ENCODE measurements at places on chromosomes 16 and 17.
A peak's percentile ranks its signal among the peaks of the same experiment; 100 is the strongest.

DNA sequence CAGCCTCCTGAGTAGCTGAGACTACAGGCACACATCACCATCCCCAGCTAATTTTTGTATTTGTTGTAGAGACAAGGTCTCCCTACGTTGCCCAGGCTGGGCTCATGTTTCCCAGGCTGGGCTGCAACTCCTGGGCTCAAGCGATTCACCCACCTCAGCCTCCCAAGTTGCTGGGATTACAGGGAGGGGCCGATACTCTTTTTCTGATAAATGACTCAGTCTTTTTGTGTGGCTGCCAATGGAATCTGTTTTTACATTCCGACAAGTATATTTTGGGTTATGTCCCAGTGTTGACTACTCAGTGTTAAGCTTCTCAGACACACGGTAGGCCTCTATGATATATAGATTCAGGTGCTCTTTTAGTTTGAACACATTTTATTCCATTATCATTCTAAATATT is 58.1 kb downstream of the SLFN11 start:
- no peak for DNase-seq

DNA sequence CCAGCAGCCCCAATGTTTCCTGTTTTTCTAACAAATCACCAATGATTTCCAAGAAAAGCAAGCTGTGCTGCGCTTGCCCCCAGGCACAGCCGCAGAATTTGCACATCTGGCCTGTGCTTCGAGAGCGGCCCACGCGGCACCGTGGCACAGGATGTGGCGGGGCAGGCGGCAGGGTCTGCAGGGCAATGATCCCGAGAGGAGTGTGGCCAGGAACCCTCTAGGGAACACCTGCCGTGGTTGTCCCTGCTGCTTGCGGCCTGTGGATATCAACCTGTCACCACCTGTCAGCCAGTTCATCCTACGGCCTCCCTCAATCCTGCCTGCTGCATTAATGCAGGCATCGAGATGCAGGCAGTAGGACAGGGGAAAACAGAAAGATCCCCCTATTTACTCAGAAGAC is 24.0 kb downstream of the PIK3R5 start:
- peak; percentile 45 for DNase-seq

DNA sequence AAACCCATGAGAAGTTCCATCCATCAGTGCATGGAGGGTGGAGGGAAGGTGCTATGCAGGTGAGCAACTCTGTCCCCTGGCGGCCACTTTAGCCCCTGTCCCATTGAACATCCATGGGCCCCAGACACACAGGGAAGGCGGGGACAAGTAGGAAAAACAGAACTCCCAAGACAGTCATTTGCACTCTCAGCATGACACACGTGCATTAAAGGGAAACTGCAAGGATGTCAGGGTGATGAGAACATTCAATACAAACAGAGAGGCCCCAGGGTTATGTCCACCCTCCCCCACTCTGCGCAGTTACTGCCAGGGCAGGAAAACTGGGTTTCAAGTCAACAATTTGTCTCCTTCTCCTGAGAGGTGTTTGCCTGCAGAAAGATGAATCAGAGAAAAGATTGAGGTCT is 44.0 kb upstream of the AKTIP start:
- DNase-seq = no peak

- DNase-seq = no peak
Observed at GRCh38 chr16:56615353-56615752, 7.0 kb downstream of the MT2A start.

GRCh38 chr17:32861981-32862380 is 14.9 kb downstream of the MYO1D start:
- DNase-seq = no peak

DNA sequence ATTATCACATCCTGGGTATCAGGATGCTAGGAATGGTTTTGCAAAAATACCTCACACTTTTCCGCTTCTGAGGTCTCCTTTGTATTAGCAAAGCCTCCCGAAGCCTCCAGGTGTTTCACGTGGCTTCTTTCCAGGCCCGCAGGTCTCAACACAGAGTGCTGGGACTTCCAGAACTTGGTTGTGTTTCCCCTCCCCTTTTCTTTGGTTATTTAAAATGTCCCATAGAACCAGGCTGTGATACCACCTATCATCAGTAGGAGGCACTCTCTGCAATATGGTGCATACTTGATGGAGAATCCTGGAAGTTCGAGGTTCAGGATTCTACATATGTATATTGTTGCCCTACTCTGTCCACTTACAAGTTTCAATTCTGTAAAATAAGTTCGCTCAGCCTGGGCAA is 28.8 kb downstream of the ATP2C2 start:
- no peak for DNase-seq

GRCh38 chr16:26005336-26005735 is 313.6 kb downstream of the HS3ST4 start:
- no peak for DNase-seq

GRCh38 chr16:4322121-4323052 is 6.5 kb downstream of the GLIS2 start:
- no peak for DNase-seq

GRCh38 chr17:74018115-74018514 is 185.4 kb upstream of the RPL38 start:
- DNase-seq = no peak

DNA sequence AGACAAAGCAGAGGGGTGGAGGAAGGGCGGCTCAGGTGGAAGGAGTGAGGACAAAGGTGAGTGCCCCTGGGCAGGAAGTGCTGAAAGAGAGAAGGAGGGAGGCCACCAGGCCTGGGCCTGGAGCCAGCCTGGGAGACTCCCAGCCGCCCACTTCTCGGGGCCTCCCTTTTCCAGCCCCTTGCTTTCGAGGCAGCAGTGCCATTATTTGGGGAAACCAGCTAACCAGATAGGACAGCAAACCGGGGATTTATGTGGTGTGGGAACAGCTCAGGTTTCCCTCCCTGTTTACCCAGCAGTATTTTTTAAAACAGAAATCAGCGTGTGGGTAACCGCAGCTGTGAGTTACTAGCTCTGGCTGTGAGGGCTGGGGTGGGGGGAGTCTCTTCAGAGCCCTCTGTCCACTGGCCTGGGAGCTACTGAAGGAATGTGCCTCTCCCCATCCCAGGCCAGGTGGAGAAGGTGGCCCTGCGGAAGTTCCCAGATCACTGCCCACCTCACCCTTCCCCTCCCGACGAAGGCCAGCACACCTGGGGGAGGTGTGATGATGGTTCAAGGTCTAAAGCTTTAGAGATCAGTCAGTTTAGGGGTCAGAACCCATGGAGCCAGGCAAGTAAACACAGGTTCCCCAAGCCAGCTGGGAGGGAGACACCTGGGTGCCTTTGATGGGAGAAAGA is 8.4 kb upstream of the MEOX1 start:
- DNase-seq = no peak

GRCh38 chr17:11795906-11796305 is 197.6 kb downstream of the DNAH9 start:
- DNase-seq = no peak

DNA sequence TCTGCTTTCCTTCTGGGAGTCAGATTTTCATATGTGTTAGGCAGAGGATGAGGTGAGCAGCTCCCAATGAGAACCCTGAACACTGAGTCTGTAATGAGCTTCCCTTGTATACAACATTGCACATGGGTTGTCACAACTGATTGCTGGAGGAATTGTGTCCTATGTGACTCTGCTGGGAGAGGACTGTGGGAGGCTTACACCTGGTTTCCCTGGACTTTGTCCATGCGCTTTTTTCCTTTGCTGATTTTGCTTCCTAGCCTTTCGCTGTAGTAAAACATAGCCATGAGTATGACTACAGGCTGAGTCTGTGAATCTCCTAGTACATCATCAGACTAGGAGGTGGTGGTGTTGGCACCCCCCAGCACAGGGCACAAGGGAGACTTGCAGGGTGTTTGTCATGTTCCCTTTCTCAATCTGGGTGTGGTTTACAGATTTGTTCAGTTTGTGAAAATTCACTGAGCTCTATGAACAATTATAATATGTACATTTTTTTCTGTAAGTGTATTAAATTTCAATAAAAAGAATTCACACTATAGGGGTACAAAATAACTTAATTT is 1.7 kb upstream of the PLK1 start:
- DNase-seq = no peak

DNA sequence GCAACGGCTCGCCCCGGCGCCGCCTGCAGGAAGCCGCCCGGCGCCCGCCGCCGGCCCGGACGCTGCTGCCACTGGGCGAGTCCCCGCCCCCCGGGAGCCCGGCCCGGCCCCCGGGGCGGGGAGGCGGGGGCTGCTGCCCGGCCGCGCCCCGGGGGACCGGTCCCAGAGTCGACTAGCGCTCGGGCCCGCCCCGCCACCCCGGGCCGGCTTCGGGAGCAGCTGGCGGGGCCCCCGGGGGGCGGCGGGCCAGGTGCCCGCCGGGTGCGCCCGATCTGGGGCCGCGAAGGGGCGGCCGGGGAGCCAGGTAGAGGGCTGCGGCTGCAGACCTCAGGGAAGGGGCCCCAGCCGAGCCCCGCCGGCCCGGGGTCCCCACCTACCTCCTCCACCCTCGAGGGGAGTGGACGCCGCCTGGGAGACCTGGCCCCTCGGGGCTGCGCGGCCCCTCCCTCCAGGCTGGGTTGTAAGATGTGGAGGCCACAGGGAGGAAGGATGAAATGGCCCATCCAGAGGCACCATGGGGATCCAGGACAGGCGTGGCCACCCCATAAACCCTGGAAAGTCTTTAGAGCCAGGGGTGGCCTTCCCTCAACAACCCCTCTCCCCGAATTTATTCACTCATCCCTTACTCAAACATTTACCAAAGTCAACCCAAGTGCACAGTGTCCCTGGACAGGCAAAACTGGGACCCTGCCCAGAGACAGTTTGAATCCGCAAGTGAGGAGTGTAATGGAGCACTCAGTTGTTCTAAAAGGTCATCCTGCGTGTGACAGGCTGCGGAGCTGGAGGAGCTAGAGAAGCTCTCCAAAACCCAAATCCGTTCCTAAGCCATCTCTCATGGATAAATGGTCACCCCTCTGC is at the start of gene CDYL2:
TSS of gene CDYL2 (minus strand) at position 73 of the 858 bp plus-strand sequence. CDS start 425 bp downstream, outside the sequence.
- DNase-seq = peak; percentile 12

GRCh38 chr17:1082579-1082978 is 85.7 kb downstream of the TIMM22 start:
- DNase-seq = no peak

DNA sequence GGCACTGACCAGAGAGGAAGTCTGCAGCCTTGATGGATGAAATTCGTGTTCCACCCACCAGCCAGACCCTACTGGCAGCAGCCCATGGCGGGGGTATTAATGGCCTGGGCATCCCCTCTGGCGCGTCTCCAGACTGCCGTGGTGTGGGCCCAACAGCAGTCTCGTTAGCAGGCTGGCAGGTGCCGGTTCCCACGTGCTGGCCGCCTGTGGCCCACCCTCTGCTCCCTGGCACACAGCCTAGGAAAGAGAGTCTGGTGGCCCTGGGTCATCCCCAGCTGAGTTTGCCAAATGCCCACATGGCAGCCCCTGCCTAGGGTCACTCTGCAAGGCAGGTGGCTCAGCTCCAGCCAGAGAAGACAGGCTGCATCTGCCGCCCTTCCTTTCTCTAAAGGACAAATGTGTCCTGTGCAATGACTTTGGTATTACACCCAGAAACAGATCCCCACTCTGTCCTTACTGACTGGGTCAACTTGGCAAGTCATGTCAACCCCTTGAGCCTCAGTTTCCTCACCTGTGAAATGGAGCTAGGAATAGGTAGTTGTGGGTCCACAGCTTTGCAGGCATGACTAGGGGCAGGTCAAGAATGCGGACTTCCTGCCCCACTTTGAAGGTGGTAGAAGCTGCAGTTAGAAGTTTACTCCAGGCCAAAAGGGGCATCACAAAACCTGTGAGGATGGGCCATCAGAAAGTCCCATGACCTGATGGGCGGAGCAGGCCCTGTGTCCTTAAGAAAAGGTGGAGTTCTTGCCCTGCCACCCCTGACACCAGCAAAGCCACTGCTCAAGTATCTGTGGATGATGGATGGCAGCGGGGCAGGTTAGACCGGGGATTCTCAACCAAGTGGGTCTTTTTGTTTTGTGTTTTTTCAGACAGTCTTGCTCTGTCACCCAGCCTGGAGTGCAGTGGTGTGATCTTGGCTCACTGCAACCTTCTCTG is 76.6 kb downstream of the ABCC6 start:
- no peak for DNase-seq

- no peak for DNase-seq
Observed at GRCh38 chr17:35368081-35368830, 5.2 kb downstream of the SLFN11 start.

DNA sequence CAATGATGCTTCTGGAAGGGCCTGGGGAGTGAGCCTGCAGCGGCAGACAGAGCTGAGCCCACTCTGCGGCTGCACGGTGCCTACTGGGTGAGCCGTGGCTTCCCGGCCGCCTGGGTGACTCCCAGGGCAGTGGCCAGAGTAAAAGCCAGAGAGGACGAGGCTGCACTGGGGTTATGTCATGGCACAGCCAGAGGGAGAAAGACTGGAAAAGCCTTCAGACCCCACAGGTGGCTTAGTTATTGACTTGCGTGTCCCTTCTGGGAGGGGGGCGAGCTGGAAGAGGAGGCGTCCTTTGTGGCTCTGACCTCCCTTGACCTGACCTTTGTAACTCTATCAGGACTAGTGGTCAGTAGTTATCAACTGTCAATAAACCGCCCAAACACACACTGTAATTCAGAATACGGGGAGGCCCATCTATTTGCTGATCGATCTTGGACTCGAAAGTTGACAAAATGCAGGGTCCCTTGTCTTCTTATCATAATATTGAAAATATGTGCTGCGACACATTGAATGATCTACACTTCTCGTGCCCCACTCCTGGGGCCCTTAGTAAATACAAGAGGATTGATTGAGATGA is 385.9 kb upstream of the ZFHX3 start:
- DNase-seq = no peak

DNA sequence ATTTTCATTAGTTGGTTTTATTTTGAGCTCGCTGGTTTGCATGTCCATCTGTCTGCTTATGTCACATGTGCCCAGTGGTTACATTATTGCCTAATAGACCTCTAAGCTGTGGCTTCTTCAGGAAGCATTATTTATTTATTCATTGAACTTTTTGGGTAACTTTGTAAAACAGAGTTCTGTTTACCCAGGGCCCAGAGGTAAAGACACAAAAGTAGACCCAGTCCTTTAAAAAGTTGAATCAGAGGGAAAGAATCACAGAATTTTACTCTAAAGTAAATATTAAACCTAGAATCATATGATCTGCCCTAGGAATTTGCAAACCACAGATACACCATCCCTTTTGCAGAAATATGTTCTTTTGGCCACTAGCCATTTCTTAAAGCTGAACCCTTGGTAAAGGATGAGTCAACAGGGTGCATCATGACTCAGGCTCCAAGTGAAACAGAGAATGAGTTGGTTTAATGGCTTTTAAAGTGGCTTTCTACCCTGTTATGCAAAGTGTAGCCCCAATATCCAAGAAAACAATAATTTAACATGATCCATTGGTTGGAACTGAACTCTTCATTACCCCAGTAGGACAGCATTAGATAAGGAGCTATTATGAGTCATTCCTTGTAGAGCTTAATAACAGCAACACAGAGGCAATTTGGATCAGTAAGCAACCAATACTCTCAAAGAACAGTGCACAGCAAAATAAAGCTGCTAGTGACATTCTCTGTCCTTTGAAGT is 236.3 kb downstream of the KCNJ2 start:
- no peak for DNase-seq

- no peak for DNase-seq
Observed at GRCh38 chr17:67818110-67819002, 6.9 kb upstream of the BPTF start.

Measured in effector CD4-positive, alpha-beta T cell (primary cell).